ENCODE measurements at places on chromosomes 13 and 19.

DNA sequence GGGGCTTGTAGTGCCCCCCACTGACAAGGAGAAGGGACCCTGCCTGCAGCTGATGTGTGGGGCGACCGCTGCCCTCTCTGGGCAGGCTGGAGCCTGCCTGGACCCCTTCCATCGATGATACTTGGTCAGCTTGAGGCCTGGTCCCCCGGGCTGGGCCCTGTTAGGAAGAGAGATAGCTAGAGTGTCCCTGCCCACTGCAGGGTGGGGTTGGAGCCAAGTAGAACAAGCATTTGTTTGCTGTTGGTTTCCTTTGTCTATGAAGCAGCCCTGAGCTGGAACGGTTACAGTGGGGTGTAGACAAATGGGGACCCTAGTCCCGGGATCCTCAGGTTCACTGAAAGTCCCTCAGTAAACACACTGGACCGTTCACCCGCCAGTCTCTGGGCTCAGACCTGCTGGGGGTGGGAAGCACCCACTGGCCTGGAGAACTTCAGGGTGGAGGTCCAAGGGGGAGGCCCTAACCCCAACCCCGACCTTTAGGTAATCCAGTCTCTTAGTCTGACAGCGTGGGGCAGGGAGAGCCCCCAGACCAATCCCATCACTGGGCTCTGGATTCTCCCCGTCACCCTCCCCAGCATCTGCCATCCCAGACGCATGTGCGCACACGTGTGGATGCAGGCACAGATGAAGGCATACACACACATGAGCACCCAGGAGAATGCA lies 204.8 kb upstream of the ZNF536 start:
- no peak for DNase-seq

- no peak for DNase-seq
Observed at GRCh38 chr19:45643024-45643926, 4.1 kb upstream of the EML2 start.

GRCh38 chr19:45477186-45477585 lies 9.4 kb downstream of the FOSB start:
- DNase-seq, result no peak

DNA sequence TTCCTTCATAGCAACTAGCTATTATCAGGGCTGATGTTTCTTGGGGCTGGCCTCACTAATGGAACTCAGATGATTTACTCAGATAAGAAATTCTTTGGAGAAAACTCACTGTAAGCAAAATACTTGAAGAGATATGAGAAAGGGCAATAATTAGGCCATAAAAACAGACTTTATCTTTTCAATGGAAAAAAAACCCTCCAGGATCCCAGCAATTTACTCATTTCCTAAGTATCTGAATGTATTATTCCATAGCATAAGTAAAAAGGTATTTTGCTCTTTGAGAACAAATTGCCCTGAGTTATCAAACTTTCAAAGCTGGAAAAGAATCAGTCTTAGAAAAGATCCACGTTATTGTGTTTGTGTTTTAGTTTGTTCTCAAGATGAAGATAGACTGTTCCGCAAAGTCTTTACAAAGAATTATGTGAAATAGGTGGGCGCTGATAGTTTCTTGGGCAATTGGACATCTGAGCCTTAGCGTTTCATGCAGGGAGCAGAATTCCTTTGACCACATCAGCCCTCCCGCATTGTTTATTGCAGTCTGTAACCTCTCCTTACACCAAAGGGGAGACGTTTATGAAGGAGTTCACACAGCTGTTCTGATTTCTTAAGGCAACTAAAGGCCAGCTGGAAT lies 29.1 kb upstream of the CSNK1A1L start:
- DNase-seq, result peak; percentile 80

- no peak for DNase-seq
Observed at GRCh38 chr13:99227909-99228688, 27.4 kb downstream of the UBAC2 start.

- no peak for DNase-seq
Observed at GRCh38 chr19:40542202-40542859, 34.3 kb upstream of the SHKBP1 start.

- no peak for DNase-seq
Observed at GRCh38 chr19:35216833-35217648, 11.5 kb downstream of the FAM187B start.

DNA sequence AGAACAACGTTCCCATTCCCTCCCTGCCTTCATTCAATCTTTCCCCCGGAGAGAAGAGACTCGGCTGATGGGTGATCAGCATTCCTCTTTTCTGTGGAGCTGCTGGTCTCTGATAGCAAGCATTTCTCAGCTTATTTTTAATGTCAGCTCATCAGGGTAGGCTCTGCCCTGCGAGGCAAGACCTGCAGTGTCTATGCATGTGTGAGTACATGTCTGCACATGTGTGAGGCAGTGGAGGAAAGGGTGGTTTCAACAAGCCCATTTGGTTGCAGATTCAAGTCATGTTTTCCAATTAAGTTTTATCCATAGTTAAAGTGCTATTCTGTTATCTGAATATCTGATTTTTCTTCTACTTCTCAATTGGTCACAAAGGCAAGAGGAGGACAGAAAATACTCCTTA lies 19.5 kb downstream of the SLC10A2 start:
- no peak for DNase-seq

GRCh38 chr13:60990032-60990733 lies 425.5 kb downstream of the PCDH20 start:
- no peak for DNase-seq

GRCh38 chr19:18655173-18655844 lies 18.5 kb downstream of the KLHL26 start:
- no peak for DNase-seq

DNA sequence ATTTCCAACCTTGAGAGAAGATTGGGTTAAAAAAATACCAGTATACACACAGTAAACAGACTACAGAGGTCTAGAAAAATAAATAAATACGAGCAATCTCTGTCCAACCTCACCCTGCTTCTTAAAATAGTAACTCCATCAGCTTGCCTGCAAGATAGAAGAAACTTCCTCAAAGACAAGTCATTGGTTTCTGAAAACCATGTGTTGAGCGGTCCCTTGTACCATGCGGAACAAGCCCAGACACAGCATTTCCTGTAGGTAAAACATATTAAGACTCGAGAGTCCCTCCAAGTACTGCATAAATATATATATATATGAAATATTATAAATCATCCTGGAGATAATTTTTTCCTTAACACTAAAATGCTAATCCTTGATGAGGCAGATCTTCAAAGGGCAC lies 157.4 kb downstream of the MZT1 start:
- DNase-seq, result no peak

GRCh38 chr13:42497798-42498197 lies 76.2 kb upstream of the TNFSF11 start:
- DNase-seq, result peak; percentile 22

DNA sequence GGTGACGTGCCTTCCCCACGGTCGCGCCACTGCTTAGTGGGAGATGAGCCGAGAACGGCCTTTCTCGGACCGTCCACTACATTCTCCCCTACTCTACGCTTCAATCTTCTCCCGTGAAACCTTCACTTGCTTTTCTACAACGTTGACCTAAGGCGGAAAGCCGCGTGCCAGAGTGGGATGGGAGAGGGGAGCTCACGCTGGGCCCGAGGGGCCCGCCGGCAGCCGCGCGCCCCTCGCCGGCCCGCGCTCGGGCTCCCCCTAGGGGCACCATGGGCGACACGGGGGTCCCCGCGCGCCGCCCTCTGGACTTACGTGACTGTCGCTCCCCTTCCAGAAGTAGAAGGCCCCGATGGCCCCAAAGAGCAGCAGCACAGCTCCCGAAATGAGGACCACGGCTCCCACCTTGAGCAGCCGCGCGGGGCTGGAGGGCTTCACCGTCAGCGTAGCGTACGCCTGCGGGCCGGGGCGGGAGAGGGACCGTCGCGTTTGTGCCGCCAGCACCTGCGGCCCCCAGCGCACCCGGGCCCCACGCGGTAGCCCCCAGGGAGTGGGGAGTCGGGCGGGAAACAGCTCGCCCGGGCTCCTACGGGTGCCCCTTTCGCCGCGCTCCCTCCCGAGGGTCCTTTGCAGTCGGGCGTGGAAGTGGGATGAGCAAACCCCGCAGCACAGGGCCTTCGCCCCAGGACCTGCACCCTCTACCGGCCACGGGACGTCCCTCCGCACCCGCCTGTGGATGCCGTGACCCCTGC lies 727 bp downstream of the CNMD start:
- DNase-seq, result no peak

DNA sequence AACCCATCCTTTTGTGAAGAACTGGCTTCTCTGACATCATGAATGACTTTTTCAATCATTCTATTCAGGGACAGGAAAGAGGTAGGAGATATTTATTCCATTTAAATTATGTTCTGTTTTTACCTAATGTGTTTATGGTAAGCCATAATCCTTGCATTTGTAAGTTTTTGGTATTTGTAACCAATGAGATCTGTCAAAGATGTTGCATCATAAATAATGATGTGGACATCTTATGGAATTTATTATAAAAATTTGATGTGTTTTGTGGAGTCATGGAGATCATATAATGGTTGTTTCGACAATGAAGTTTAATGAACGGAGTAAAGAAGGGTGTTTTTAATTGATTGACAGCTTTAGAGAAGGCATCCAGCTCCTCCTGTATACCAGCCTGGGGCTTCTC lies 67.6 kb downstream of the LMO7 start:
- no peak for DNase-seq

GRCh38 chr13:102225892-102226291 lies 176.0 kb downstream of the FGF14 start:
- DNase-seq, result no peak

DNA sequence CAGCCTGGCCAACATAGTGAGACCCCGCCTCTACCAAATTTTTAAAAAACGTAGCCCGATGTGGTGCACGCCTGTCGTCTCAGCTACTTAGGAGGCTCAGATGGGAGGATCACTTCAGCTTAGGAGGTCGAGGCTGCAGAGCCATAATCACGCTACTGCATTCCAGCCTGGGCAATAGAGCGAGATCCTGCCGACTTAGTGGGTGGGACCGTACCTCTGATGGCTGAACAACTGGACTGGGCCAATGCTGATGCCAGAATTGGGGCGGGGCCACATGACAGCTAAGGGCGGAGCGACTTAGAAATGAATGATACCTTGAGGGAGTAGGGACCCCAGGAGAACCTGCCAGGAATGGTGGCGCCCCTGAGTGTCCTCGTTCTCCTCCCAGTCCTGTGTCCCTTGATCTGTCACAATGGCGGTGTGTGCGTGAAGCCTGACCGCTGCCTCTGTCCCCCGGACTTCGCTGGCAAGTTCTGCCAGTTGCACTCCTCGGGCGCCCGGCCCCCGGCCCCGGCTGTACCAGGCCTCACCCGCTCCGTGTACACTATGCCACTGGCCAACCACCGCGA lies 3.6 kb downstream of the LTBP4 start:
- no peak for DNase-seq

GRCh38 chr19:43820098-43820883 lies 6.8 kb upstream of the ZNF283 start:
- peak; percentile 11 for DNase-seq

DNA sequence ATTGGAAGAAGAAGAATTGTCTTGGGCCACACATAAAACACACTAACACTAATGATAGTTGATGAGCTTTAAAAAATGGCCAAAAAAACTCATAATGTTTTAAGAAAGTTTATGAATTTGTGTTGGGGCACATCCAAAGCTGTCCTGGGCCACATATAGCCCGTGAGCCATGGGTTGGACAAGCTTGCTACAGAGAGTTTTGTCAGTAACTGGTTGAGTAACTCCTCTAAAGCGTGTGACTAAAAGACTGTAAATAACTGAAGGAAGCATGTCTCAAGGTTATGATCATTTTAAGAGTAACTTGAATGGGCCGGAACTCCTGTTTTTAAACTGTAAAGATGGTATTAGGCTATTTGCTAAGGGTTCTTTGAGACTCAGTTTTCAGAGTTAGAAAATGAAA lies 118.0 kb downstream of the KL start:
- no peak for DNase-seq

GRCh38 chr19:39409208-39410016 lies 2.8 kb downstream of the ZFP36 start:
- DNase-seq, result no peak

GRCh38 chr19:16446724-16447368 lies 24.9 kb downstream of the EPS15L1 start:
- peak; percentile 53 for DNase-seq

- no peak for DNase-seq
Observed at GRCh38 chr13:40348096-40348679, 318.3 kb downstream of the FOXO1 start.

DNA sequence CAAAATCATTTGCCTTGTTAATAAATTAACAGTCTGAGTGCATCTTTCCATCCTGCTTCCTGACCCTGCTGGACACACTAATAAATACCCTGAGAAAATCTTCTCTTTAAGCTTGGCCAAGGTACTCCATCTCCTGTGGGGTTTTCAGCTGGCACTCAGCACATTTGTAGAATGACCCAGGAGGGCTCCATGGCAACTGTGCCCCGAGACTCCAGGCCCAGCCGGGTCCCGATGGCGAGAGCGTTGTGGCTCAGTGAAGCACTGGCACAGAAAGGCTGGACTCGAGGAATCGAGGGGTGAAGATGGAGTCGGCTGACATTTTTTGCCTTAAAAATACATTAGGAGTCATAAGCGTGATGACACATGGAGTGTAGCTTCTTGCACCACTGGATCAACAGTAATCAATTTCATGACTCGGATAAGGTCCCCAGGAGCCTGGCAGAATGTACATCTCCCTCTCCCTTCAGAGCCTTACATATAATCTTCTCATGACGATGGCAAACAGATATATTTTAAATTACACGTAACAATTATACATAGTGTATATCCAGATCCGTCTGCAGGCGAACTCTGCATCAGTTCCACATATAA lies 85.4 kb downstream of the SLC7A1 start:
- no peak for DNase-seq

DNA sequence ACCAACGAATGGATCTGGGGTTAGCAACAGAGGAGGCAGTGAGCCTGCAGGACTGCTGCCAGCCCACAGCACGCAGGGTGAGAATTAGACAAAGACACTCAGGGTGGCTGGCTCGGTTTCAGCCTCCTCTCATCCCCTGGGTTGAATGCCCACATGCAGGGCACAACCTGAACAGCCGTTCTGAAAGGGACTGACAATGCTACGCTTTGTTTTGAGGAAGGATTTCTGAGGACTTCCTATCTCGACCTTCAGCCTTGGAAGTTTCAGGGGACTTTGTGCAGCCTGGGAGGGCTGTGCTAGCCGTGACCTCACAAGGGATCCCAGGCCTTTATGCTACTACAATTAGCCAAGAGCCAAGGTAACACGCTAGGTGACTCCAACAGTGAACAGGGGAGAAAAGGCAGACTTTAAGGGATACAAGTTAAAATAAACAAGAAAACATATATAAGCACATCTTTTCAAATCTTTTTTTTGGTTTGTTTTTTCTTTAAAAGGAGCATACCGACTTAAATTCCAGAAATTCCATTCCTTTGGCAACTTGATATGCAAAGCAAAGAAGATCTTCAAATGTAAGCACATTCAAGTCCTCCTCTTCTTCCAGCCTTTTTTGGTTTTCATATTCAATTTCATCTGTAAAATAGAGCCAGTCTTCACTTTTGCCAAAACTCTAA lies 34.5 kb upstream of the URAD start:
- DNase-seq, result no peak

GRCh38 chr19:34044021-34044420 lies 128.3 kb upstream of the LSM14A start:
- no peak for DNase-seq

Data from fibroblast of skin of left biceps (primary cell).